ENCODE measurements at places on chromosomes 4 and X.

- DNase-seq: no peak
These were observed 31.7 kb upstream of the PDLIM3 start for GRCh38 chr4:185566972-185567371.

DNA sequence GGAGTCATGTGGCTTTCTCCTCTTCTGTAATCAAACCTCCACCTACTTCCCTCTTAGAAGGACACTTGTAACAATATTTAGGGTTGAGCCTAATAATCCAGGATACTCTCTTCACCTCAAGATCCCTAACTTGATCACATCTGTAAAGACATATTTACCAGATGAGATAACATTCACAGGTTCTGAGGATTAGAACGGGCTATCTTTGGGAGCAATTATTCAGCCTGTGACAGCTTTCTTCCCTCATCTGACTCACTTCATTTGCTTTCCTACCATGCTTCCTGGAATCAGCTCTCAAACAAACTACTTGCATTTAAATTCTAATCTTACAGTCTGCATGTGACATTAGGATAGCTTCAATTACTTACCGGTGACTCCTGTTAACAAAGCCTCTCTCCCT, 133.5 kb upstream of the NDST3 start:
- DNase-seq: no peak

- no peak for DNase-seq
These were observed 36.7 kb upstream of the GRXCR1 start for GRCh38 chr4:42855779-42856178.

GRCh38 chr4:8316911-8317351, 47.4 kb downstream of the HTRA3 start:
- DNase-seq: no peak

DNA sequence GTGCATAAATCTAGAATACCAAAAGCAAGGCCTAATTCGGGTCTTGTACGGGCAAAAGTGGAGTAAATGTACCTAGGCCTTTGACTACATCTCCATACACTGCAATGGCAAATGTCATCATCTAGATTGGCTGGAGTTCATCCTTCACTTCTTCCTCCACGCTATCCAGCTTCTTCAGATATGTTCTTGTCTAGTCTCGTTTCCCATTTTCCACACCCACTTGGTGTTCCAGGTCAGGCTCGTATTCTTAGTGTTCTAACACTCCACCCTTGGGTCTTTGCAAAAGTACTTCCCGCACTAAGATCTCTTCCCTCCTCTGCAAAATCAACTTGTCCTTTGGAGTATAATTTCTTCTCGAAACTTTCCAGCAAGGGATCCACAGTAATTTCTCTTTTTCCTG, 1.4 kb downstream of the COQ2 start:
- DNase-seq: no peak

- no peak for DNase-seq
These were observed 243.6 kb downstream of the ANK2 start for GRCh38 chr4:113293043-113293560.

GRCh38 chr4:13483768-13484121, 395 bp downstream of the RAB28 start:
- DNase-seq: peak; percentile 27

DNA sequence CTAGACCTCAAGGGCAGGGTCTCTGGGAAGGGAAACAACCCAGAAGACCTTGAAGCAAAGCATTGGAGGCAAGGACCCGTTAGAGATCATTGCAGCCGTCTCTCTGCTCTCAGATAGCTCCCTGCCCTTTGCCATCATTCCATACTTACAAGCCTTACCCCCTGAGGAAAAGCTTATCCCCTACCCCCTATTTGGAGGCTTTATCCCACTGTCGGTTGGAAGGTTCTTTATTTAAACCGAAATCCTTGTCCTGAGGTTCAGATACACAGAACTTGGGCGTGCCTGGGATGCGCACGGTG, 84.4 kb downstream of the EFNB1 start:
- no peak for DNase-seq

DNA sequence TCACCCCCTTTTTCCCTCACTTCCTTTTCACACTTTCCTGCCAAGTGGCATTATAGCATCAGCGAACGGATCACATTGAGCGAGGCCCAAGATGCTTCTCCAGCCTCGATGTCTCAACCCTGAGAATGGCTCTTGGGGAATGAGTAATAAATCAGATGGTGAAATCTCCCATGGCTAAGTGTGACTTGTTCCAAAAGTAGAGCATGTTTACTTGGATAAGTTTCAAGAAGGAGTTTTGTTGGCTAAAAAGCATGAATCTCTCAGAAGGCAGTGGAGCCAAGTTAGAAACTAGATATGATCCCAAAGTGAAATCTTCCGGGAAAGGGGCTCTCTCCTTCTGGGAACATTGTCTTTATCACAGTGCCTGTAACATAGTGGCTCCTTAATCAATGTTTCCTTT, 316.3 kb downstream of the CAMK2D start:
- DNase-seq: no peak

GRCh38 chrX:22686138-22686541, 313.6 kb upstream of the DDX53 start:
- no peak for DNase-seq

Measured in HuH-7 (cell line).